ENCODE measurements at places on chromosomes 1 and 21.

DNA sequence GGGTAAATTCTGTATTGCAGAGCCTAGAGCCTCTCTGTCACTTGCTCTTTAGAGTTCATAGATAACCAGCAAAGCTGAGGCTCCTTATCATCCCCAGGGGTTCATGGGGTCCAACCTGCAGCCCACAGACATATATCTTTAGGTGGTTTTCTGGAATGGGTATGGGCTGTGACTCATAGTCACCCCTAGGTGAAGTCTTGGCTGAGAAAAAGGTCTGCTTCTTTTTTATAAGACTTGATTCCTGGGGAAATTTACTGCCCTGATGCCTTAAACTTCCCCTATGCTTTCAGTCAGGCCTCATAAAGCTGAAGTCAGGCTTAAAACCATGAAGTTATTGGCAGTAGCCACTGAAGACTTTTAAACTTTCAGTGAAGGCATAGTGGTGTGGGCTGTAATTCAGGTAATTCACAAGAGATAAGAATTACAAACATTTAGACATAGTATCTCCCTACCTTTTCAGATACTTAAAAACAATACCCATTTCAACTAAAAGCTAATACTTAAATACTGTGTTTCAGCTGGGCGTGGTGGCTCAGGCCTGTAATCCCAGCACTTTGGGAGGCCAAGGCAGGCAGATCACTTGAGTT, 46.8 kb downstream of the MACO1 start:
- DNase-seq: no peak

DNA sequence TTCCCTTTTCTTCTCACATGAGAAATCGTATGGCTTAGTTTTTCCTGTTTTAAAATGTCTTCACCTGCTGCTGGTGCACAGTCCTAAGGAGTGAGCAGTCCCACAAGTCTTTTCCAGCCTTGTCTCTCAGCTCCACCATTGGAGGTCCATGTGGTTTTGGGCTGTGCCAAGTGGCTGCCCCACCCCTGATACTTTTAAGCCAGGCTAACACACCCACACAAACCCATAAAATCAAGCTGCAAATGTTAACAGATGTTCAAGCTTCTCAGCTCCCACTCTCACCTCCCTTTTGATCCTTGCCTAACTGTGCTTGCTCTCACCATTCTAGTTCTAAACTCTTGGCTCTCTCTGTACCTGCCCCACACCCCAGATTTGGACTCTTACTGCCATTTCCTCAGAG, 74.5 kb upstream of the COL24A1 start:
- no peak for DNase-seq

DNA sequence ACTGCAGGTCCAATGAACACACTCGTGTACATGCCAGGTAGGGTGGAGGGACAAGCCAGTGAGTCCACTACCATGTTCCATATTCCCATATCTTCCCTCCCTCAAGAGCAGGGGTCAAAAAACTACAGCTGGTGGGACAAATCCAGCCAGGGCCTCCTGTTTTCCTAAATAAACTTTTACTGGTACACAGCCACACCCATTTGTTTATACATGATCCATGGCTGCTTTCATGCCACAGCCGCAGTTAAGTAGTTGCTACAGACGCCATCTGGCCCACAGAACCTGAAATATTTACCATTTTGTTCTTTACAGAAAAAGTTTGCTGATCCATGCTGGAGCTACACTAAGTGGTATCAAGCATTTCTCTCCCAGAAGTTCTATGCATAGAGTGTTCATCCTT, 42.4 kb downstream of the CASQ2 start:
- no peak for DNase-seq

DNA sequence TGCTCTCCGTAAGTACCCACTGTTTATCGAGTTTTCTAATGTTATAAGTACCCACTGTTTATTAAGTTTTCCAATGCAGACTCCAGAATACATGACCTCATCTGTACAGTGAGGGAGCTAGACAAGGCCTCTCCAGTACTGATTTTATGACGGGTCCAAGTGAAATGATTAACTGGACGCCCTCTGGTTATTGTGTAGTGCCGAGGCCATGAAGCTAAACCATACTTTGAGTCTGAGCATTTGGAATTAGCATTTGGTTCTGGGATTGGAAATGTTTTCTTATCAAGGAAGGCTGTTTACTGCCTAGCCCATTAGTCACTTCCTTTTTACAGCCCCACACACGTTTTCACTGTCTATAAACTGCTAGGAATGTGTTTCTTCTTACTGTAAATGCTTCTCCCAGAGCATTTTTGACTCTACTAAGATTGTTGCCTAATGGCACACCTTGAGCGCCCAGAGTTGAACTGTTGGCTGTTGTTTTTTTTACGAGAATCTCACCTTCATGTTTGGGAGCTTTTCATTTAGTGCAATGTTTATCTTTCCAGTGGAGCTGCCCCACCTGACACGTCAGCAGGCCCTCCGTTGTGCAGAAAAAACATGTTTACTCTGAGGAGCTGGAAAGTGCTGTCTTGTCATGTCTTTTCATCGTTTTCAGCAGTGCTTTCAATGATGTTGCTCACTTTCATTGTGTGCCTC, 26.9 kb downstream of the SPATA46 start:
- no peak for DNase-seq

DNA sequence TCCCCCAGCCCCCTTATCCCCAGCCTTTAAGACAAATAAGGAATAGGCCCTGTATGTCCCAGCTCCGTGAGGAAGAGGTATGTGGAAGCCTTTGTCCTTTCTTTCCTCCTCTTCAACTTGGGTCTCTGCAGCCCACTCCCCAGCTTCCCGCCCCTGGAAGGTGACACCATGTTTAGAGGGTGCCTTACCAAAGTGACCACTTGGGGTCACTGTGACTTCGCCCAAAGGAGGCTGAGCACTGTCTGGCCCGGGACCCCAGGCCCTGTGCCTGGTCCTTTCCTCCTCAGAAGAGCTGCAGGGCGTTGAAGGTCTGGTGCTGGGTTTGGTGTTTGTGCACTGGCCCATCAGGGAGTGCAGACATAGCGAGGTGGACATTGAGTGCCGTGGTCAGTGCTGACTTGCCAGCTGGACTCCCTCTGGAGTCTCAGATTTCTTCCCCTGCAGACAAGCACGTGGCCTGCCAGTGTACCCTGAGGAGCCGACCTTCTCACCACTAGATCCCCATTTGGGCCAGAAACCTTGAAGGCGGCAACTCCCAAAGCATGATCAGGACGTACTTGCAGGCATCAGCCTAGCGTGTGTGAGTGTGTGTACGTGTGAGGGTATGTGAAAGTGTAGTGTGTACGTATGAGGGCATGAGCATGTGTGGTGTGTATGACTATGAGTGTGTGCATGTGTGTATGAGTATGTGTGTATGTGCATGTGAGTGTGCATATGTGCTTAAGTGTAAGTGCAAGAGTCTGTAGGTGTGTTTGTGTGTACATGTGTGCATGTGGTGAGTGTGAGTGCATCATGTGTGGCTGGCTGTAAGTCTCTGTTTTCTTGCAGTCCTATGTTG, 181.4 kb upstream of the KIAA0040 start:
- DNase-seq: no peak

DNA sequence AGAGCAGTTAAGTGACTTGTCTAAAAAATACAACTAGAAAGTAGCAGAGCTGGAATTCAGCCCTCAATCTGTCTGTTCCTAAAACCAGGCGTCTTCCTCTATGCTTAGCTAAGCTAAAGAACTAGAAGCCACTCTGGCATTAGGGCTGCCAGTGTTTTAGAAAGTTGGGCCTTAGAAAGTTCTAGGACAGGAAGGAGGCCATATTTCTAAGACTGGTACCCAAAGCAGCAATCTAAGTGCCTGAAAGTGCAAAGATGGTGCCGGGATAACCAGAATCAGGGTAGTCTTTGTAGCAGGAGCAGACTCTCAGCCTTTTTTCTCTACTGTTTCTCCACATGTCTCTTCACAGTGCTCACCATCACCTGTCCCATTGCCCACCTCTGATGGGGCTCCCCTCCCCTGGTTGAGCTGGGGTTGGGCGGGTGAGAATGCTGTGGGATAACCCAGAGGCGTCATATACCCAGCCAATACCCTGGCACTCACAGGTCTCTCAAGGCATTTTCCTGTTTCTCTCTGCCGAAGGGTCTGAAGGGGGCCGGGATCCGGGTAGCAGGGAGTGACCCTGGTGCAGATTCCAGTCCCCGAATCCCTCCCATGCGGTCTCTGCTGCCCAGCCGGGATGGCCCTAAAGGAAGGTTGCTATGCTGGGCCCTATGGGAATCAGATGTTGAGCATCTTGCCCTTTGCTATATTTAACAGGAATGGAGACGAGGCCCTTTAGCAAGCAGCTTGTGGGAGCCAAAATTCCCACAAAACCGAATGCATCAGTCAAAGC, 1.1 kb upstream of the RCSD1 start:
- DNase-seq: no peak
